A549 treated with DMSO at 1 μM for 4 hours (cell line): ENCODE measurements at places on chromosomes 11 and 22. TPM values are rescaled to one million over a fixed set of nuclear protein-coding genes. Genes with fewer than 3 reads are reported as not detected.

The ABCG4 gene
- total RNA-seq = 0.19 to 0.36 TPM (median 0.25 TPM) in 5 replicates

The MYEOV gene
- total RNA-seq = 95.4 to 118 TPM (median 111 TPM) in 5 replicates

The CALCA gene
- total RNA-seq = 0.08 to 0.12 TPM in 2 of 5 replicates, not detected in the others

The OR52E8 gene
- total RNA-seq = not detected in 5 replicates

The BTG4 gene
- 0.09 to 0.26 TPM in 2 of 5 replicates, not detected in the others for total RNA-seq

The PAX6 gene
- total RNA-seq = 1.1 to 2.0 TPM (median 1.6 TPM) in 5 replicates

The DDIAS gene
- total RNA-seq = 15.5 to 22.0 TPM (median 20.1 TPM) in 5 replicates

The CCDC73 gene
- total RNA-seq = 0.02 to 0.06 TPM (median 0.05 TPM) in 4 of 5 replicates, not detected in the other

The APOL5 gene
- total RNA-seq = not detected in 5 replicates

The PHRF1 gene
- total RNA-seq = 28.2 to 38.2 TPM (median 34.3 TPM) in 5 replicates

The SLC17A6 gene
- total RNA-seq = not detected in 5 replicates

The TYR gene
- not detected in 5 replicates for total RNA-seq

The LRRN4CL gene
- 0.03 to 0.15 TPM (median 0.12 TPM) in 3 of 5 replicates, not detected in the others for total RNA-seq

The CD3E gene
- not detected in 5 replicates for total RNA-seq

The UFD1 gene
- total RNA-seq = 94.8 to 99.6 TPM (median 98.3 TPM) in 5 replicates

The EWSR1 gene
- 206 to 258 TPM (median 228 TPM) in 5 replicates for total RNA-seq

The INS gene
- not detected in 5 replicates for total RNA-seq

The ARHGAP8 gene
- total RNA-seq = 1.4 to 2.6 TPM (median 2.1 TPM) in 5 replicates

The SERPING1 gene
- 0.29 to 0.55 TPM (median 0.46 TPM) in 5 replicates for total RNA-seq

The IGF2 gene
- total RNA-seq = 1.4 to 2.3 TPM (median 1.9 TPM) in 5 replicates

The INSC gene
- not detected in 5 replicates for total RNA-seq

The OR5P2 gene
- total RNA-seq = not detected in 5 replicates

The NFRKB gene
- total RNA-seq = 12.4 to 15.8 TPM (median 14.0 TPM) in 5 replicates

The ACRV1 gene
- total RNA-seq = not detected in 5 replicates

The RNF169 gene
- 5.1 to 6.8 TPM (median 6.5 TPM) in 5 replicates for total RNA-seq

The CTTN gene
- total RNA-seq = 214 to 232 TPM (median 224 TPM) in 5 replicates
